Calu3 (cell line): ENCODE measurements at places on chromosomes 2 and 18. TPM values are rescaled to one million over a fixed set of nuclear protein-coding genes. Genes with fewer than 3 reads are reported as not detected.

- H3K36me3 ChIP-seq, result no peaks in the 10 kb centered on the region
- DNase-seq, result no peak
- peaks cover 30% of the 10 kb centered on the region for H3K4me1 ChIP-seq
- no peak overlapping the region for H3K27ac ChIP-seq
Observed at GRCh38 chr2:159045545-159046454, 77.4 kb downstream of the TANC1 start.

GRCh38 chr2:120669971-120670370 is 65.7 kb upstream of the GLI2 start:
- DNase-seq, result no peak
- peak overlapping the region; percentile 28 for H3K4me3 ChIP-seq
- peaks cover 8% of the 10 kb centered on the region for H3K4me1 ChIP-seq
- peaks cover 88% of the 10 kb centered on the region for H3K27me3 ChIP-seq
- no peaks in the 10 kb centered on the region for H3K36me3 ChIP-seq

- no peak for DNase-seq
- H3K36me3 ChIP-seq, result no peaks in the 10 kb centered on the region
- H3K4me3 ChIP-seq, result no peak overlapping the region
- H3K27me3 ChIP-seq, result peaks cover 16% of the 10 kb centered on the region
Observed at GRCh38 chr2:44150473-44150872, 18.2 kb upstream of the PPM1B start.

Gene INPP4A
- 26.7 and 28.2 TPM in 2 replicates for total RNA-seq

GRCh38 chr2:31248139-31248538 is 14.2 kb downstream of the EHD3 start:
- H3K27ac ChIP-seq, result no peak overlapping the region
- no peaks in the 10 kb centered on the region for H3K4me1 ChIP-seq
- no peak for DNase-seq
- no peak overlapping the region for H3K4me3 ChIP-seq
- no peaks in the 10 kb centered on the region for H3K27me3 ChIP-seq

Gene NYAP2
- total RNA-seq, result 0.07 TPM in 1 of 2 replicates, not detected in the other

DNA sequence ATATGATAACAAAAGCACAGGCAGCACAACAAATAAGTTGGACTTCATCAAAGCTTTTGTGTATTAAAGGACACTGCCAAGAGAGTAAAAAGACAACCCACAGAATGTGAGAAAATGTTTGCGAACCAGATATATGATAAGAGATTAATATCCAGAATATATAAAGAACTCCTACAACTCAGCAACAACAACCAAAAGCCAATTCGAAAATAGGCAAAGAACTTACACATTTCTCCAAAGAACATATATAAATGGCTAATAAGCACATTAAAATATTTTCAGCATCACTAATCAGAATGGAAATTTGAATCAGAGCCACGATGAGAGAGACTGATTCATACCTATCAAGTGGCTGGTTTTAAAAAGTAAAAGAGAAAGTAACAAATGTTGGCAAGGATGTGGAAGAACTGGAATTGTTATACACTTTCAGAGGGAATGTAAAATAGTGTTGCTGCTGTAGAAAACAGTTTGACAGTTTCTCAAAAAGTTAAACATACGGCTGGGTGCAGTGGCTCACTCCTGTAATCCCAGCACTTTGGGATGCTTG is 25.2 kb downstream of the EPB41L5 start:
- no peaks in the 10 kb centered on the region for H3K36me3 ChIP-seq
- no peak overlapping the region for H3K4me3 ChIP-seq
- no peaks in the 10 kb centered on the region for H3K27me3 ChIP-seq

DNA sequence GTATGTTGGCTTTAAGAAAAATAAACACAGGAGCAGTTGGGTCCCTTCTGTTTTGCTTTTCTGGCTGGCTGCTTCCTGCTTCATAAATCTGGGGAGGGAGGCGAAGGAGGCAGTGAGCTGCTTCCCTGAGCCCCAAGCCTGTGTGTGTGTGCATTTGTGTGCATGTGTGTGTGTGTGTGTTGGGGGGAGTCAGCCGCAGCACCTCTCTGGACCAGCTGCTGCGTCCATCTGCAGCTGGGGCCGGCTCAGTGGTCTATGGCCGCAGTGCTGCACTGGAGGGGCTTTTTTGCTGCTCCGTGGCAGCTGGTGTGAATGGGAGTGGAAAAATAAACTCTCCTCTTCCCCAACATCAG is 192.3 kb downstream of the RNF144A start:
- no peak overlapping the region for H3K27ac ChIP-seq
- H3K36me3 ChIP-seq, result no peaks in the 10 kb centered on the region
- no peak overlapping the region for H3K4me3 ChIP-seq
- H3K27me3 ChIP-seq, result peaks cover 5% of the 10 kb centered on the region

DNA sequence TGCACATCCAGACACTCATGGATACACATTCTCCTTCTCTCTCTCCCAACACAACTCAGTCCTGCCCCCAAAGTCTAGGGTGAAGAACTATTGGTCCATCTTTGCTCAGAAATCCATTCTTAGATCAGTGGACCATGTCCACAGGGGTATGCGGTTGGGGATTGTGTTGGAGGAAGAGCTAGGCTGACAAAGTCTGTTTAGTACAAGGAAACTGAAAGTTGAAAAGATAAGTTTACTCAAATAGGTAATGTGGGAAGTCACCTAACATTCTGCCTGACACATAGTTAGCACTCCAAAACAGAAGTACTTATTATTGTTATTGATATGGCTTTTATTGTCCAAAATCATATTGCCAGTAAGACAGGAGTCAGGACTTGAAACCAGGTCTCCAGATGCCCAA is 55.9 kb downstream of the ALK start:
- H3K36me3 ChIP-seq, result no peaks in the 10 kb centered on the region
- H3K27me3 ChIP-seq, result peaks cover 87% of the 10 kb centered on the region
- no peak for DNase-seq
- no peaks in the 10 kb centered on the region for H3K4me1 ChIP-seq
- H3K4me3 ChIP-seq, result no peak overlapping the region
- no peak overlapping the region for H3K27ac ChIP-seq

- H3K4me3 ChIP-seq, result no peak overlapping the region
- H3K27ac ChIP-seq, result peak overlapping the region; percentile 62
- H3K4me1 ChIP-seq, result peaks cover 65% of the 10 kb centered on the region
- no peaks in the 10 kb centered on the region for H3K27me3 ChIP-seq
Observed at GRCh38 chr2:38107738-38108410, 31.9 kb upstream of the CYP1B1 start.

DNA sequence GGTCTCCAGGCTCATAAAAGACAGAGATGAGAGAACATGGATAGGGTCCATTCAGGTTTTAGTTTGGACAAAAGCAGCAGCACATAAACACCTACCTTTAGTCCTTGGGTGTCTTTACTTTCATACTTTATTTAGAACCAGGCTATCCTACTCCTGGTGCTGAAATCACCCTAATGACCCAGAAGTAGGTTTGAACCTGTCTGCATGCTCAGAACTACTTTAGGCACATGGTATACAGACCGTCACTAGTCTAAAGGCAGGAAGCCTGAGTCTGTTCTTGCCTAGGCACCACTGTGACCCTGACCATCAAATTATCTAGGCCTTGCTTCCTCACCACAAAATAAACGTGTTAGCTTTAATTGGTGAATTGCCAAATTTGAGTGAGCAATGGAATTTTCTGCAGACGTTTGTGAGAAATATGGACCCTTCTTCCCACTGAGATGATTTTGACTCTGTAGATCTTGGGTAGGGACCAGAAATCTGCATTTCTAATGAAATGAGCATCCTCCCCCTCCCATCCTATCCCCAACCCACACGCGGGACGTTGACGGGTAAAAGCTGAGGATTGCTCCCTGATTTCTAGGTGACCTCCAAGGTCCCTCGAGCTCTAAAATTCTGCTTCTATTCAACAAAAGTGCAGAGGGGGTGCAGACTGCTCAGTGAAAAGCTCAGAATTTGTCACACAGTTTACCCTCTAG is 75.1 kb downstream of the PLEKHM3 start:
- no peaks in the 10 kb centered on the region for H3K36me3 ChIP-seq
- peaks cover 12% of the 10 kb centered on the region for H3K4me1 ChIP-seq
- no peak overlapping the region for H3K27ac ChIP-seq
- H3K4me3 ChIP-seq, result no peak overlapping the region

- H3K27me3 ChIP-seq, result no peaks in the 10 kb centered on the region
- DNase-seq, result no peak
- H3K4me3 ChIP-seq, result no peak overlapping the region
Observed at GRCh38 chr18:2986150-2986865, 26.6 kb downstream of the LPIN2 start.

GRCh38 chr18:160831-161570 is 2.6 kb downstream of the USP14 start:
- H3K4me1 ChIP-seq, result peaks cover 9% of the 10 kb centered on the region
- H3K4me3 ChIP-seq, result peak overlapping the region; percentile 78
- H3K27ac ChIP-seq, result peak overlapping the region; percentile 21

Gene SP140
- total RNA-seq, result 10.9 and 13.0 TPM in 2 replicates

- H3K27me3 ChIP-seq, result no peaks in the 10 kb centered on the region
- H3K27ac ChIP-seq, result no peak overlapping the region
- no peak for DNase-seq
- H3K36me3 ChIP-seq, result no peaks in the 10 kb centered on the region
- no peaks in the 10 kb centered on the region for H3K4me1 ChIP-seq
- no peak overlapping the region for H3K4me3 ChIP-seq
Observed at GRCh38 chr2:144472911-144473310, 47.0 kb downstream of the ZEB2 start.

GRCh38 chr2:158499383-158499782 is 42.6 kb downstream of the PKP4 start:
- no peak overlapping the region for H3K4me3 ChIP-seq
- peaks cover 27% of the 10 kb centered on the region for H3K36me3 ChIP-seq
- H3K27me3 ChIP-seq, result no peaks in the 10 kb centered on the region
- DNase-seq, result no peak

DNA sequence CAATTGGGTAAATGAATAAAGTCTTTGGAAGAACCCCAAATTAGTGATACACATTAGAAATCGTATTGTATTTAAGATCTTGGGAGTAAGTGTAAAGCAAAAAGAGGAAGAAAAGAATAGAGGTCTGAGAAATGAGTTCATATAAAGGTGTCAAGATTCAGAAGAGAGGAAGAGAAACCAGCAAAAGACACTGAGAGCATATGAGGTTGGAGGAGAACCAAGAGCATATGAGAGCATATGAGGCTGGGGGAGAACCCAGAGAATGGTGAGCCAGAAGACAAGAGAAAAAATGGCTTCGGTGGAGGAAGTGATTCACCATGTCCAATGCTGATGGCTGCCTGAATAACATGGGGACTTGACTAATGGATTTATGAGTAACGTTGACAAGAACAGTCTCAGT is 620.1 kb upstream of the GCFC2 start:
- H3K4me1 ChIP-seq, result no peaks in the 10 kb centered on the region
- no peaks in the 10 kb centered on the region for H3K27me3 ChIP-seq
- DNase-seq, result no peak
- no peaks in the 10 kb centered on the region for H3K36me3 ChIP-seq

- no peaks in the 10 kb centered on the region for H3K36me3 ChIP-seq
- H3K27ac ChIP-seq, result no peak overlapping the region
- no peak for DNase-seq
- H3K4me1 ChIP-seq, result peaks cover 17% of the 10 kb centered on the region
Observed at GRCh38 chr18:13264091-13265007, 45.8 kb downstream of the LDLRAD4 start.

Gene PSMA8
- not detected in 2 replicates for total RNA-seq

GRCh38 chr2:43631618-43632317 is 5.3 kb upstream of the PLEKHH2 start:
- H3K27ac ChIP-seq, result no peak overlapping the region
- H3K27me3 ChIP-seq, result no peaks in the 10 kb centered on the region
- DNase-seq, result no peak
- peaks cover 6% of the 10 kb centered on the region for H3K36me3 ChIP-seq

Gene CACNB4
- 0.33 and 0.51 TPM in 2 replicates for total RNA-seq

- H3K27ac ChIP-seq, result no peak overlapping the region
- no peak overlapping the region for H3K4me3 ChIP-seq
- no peaks in the 10 kb centered on the region for H3K4me1 ChIP-seq
- DNase-seq, result no peak
Observed at GRCh38 chr2:112170495-112170894, 32.3 kb downstream of the FBLN7 start.

- H3K27me3 ChIP-seq, result peaks cover 8% of the 10 kb centered on the region
- H3K36me3 ChIP-seq, result no peaks in the 10 kb centered on the region
- DNase-seq, result no peak
- H3K4me1 ChIP-seq, result no peaks in the 10 kb centered on the region
- no peak overlapping the region for H3K4me3 ChIP-seq
- H3K27ac ChIP-seq, result no peak overlapping the region
Observed at GRCh38 chr2:204437815-204438756, 107.2 kb upstream of the PARD3B start.

Gene UGT1A5
- total RNA-seq, result 7.1 and 7.3 TPM in 2 replicates

DNA sequence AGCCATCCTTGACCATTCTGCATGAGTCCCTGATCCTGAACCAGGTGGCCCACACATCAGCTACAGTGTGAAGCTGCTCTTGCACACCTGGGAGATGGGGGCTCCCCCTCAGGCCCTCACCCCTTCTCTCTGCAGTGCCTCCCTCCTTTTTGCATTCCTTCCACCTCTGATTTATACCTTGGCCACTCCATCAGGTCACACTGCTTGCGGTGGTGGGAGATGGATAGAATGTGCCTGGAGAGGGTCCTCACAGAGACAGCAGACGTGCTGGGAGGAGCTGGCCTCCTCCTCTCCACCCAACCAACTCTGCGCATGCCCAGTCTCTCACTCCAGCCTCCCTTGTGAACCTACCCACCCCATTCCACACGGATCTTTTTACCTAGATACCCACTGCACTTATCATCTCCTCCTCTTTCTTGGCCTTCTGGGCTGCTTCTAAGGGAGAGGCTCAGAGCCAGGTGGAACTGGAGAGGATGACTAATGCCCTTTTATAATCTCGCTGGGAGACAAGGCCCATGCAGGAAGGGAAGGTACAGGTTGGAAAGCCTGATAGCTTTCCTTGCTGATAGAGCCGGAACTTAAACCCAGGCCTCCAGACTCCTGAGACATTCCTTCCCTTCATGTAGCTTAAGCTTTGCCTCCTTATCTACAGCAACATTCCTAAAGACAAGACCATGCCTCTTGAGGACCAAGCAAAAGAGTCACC is 205.1 kb downstream of the ZBTB7C start:
- H3K4me1 ChIP-seq, result peaks cover 13% of the 10 kb centered on the region
- no peaks in the 10 kb centered on the region for H3K36me3 ChIP-seq
- H3K4me3 ChIP-seq, result no peak overlapping the region
- no peak overlapping the region for H3K27ac ChIP-seq
- no peak for DNase-seq

DNA sequence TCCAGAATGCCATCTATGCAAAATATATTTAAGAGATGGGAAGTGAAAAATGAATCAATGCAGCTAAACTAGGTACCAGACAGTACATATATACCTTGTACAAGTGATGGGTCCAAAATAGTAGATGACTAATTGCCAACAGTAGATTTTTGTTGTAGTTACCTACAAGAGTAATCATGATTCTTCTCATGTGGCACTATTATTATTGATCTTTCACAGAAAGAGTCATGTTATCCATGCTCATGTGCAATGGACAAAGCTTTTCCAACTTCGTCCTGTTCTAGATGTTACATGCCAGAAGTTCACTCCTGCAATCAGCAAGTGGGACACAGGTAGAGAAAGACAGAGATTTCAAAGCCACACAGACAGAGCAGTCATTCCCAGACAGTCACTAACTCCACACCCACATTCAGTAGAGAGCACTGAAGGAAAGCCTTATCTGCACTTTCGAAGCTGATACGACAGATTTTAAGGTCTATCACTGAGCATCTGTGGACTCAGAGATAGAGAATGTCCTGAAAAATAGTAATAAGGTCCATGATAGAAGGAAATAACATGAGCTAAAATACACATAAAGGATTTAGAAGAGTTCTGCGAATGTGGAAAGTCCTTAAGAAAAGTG is 101.6 kb upstream of the ITPRID2 start:
- H3K4me3 ChIP-seq, result peak overlapping the region; percentile 57
- H3K27ac ChIP-seq, result peak overlapping the region; percentile 98
- H3K36me3 ChIP-seq, result peaks cover 15% of the 10 kb centered on the region

Gene CHRND
- not detected in 2 replicates for total RNA-seq
